ENCODE measurements at places on chromosomes 4 and X. TPM values are rescaled to one million over a fixed set of nuclear protein-coding genes. Genes with fewer than 3 reads are reported as not detected.

DNA sequence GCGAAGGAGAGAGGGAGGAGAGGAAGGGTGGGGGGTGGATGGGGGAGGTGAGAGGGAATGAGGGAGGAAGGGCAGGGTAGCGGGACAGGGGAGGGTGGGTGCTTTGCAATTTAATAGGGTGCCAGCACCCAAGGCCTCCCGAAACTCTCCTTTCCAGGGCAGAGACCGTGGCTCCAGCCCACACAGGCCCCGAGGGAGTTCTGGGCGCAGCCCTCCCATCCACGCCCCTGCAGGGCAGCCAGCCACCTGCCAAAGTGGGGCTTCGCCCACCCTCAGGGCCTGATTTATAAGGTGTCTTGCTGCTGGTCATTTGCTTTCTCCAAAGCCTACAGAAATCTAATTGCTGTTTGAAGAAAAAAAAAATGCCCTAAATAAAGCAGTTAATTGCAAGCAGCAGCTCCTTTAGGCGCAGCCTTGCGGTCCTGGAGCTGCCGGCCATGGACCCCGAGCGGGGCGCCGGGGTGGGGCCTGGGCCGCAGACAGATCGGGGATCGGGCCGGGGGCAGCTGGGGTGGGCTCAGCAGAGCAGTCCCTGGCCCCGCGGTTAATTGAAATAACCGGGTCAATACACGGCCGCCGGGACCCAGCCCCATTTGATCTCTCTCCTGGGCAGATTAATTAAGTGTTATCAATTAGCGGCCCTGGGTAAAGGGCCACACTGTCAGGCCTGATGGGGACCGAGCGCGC is 106.0 kb upstream of the NKX1-1 start:
- peak overlapping the region; percentile 20 for H3K27ac ChIP-seq
- no peak overlapping the region for H3K4me3 ChIP-seq
- H3K27me3 ChIP-seq = peaks cover 29% of the 10 kb centered on the region
- no peaks in the 10 kb centered on the region for H3K36me3 ChIP-seq
- DNase-seq = no peak

GRCh38 chr4:38994135-38994534 is 38.1 kb downstream of the TMEM156 start:
- no peaks in the 10 kb centered on the region for H3K4me1 ChIP-seq
- no peak overlapping the region for H3K27ac ChIP-seq
- no peaks in the 10 kb centered on the region for H3K27me3 ChIP-seq
- no peak for DNase-seq
- H3K36me3 ChIP-seq = no peaks in the 10 kb centered on the region
- H3K4me3 ChIP-seq = no peak overlapping the region

GRCh38 chrX:109739625-109740432 is 6.8 kb upstream of the ACSL4 start:
- H3K27ac ChIP-seq = peak overlapping the region; percentile 12
- H3K36me3 ChIP-seq = no peaks in the 10 kb centered on the region
- H3K4me1 ChIP-seq = no peaks in the 10 kb centered on the region
- no peak overlapping the region for H3K4me3 ChIP-seq
- H3K27me3 ChIP-seq = no peaks in the 10 kb centered on the region
- no peak for DNase-seq

DNA sequence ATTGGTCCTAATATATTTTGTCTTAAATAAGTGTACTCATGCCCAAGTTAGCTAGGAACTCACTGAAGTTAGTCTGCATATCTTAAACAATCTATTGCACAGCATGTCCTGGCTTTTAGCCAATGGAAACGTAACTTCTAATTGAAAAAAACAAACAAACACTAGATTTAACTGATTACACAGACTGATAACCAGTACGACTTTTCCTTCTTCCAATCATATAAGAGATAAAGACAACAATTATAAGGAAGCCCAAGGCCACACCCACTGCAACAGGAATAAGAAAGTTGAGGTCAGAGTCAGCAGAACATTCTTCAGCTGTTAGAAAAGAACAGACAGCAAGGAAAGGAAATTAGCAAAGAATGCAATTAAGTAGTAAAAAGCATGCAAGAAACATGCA is 40.8 kb downstream of the LAMP2 start:
- H3K27ac ChIP-seq = no peak overlapping the region
- no peaks in the 10 kb centered on the region for H3K4me1 ChIP-seq
- H3K36me3 ChIP-seq = no peaks in the 10 kb centered on the region
- H3K4me3 ChIP-seq = no peak overlapping the region
- DNase-seq = no peak

- H3K4me1 ChIP-seq = peaks cover 37% of the 10 kb centered on the region
- DNase-seq = no peak
- H3K27ac ChIP-seq = no peak overlapping the region
These were observed 36.9 kb downstream of the ANKRD17 start for GRCh38 chr4:73221734-73222133.

DNA sequence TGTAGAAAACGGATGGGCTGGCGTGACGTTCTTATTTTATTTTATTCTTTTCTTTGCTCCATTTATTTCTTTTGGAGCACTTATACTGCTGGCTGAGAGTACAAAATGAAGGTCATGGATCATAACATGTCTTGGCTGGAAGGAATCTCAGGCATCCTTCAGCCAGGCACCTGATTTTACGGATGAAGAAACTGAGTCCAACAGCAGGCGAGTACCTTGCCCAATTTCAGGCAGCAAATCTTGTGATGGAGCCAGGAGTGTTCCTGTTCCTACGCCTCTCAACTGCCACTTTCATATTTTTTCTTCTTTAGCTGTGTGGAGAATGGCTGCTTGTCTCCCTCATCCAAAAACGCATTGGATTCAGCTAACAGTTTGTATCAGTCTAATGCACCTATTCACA is 332.1 kb upstream of the IGFBP7 start:
- H3K4me1 ChIP-seq = no peaks in the 10 kb centered on the region
- no peaks in the 10 kb centered on the region for H3K36me3 ChIP-seq
- H3K27ac ChIP-seq = peak overlapping the region; percentile 59
- DNase-seq = no peak
- H3K27me3 ChIP-seq = no peaks in the 10 kb centered on the region

- H3K36me3 ChIP-seq = no peaks in the 10 kb centered on the region
- no peak overlapping the region for H3K27ac ChIP-seq
- H3K4me3 ChIP-seq = no peak overlapping the region
- peaks cover 6% of the 10 kb centered on the region for H3K4me1 ChIP-seq
- DNase-seq = no peak
These were observed 102.7 kb upstream of the SORBS2 start for GRCh38 chr4:185914583-185915199.

The UGT2B10 gene
- not detected for total RNA-seq

The PNMA3 gene
- not detected for total RNA-seq

Measured in sigmoid colon (tissue), 7 donors.